ENCODE measurements at places on chromosomes 3 and 15.

DNA sequence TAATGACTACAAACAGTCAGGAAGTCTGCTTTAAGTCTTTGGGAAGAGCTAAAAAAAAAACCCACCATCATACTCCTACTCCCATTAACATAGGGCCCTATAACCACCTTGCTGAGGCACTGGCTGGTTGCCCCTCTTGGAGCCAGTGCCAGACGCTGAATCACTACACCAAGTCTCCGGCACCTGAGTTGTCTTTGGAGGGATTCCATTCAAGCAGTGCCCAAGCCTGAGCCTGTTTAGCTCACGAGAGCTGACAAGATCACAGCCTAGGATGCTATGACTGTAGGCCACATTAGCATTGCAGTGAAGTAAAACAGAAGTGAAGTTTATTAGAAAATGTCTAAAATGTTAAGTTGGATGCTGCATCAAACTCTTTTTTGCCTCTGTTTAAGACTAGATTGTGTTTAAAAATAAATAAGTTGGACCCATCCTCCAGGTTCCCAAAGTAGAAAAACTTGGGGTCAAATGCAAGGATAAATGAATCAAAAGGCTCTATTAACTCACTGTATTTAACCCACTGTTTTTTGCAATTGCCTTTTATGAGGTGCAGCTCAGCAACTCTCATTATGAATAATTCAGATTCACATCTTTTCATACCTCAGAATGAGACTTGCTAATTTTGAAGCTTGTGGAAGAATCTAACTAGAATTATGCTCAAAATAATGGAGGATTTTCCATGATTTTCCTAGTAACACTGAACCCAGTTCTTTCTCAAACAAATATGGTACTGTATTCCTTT lies 461.9 kb downstream of the FOXP1 start:
- H3K36me3 ChIP-seq: no peaks in the 10 kb centered on the region
- no peak overlapping the region for H3K4me3 ChIP-seq

DNA sequence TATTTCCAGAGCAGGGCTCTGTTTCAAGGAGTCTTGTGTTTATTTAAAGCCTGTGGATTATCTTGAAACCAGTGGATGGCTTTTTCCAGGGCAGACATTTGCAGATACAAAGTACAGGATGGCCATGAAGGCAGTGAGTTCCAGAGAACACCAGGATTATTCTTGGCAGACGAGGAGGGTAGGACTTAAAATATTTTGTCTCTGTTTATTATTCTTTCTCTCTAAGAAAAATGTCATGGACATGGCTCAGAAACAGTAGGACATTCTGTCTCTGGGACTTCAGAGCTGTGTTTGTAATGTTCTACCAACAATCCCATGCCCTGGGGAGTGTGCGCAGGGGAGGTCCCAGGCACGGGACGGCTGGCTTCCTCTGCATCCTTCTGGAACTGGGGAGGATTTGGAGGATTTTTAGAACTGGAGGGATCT lies 125.9 kb downstream of the ATP10A start:
- peaks cover 22% of the 10 kb centered on the region for H3K4me1 ChIP-seq
- peak overlapping the region; percentile 7 for H3K27ac ChIP-seq
- H3K27me3 ChIP-seq: no peaks in the 10 kb centered on the region
- H3K4me3 ChIP-seq: no peak overlapping the region

DNA sequence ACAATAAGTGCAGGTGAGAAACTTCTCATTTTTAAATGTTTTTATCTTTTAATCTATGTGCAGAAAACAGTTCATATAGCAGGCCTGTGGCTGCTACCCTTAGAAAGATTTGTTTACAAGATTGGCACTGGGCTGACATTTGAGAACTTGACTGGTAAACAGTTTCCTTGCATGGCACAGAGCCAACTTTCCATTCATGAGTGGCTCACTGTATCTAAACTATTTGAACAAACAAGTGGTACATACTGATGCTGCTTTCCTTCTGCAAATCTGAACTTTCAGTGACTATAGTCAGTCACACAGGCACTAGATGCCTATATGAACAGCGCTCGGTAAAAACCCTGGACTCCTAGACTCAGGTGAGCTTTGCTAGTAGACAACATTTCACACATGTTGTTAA lies 6.3 kb upstream of the GTPBP8 start:
- no peak overlapping the region for H3K27ac ChIP-seq
- H3K4me1 ChIP-seq: no peaks in the 10 kb centered on the region
- H3K27me3 ChIP-seq: no peaks in the 10 kb centered on the region

DNA sequence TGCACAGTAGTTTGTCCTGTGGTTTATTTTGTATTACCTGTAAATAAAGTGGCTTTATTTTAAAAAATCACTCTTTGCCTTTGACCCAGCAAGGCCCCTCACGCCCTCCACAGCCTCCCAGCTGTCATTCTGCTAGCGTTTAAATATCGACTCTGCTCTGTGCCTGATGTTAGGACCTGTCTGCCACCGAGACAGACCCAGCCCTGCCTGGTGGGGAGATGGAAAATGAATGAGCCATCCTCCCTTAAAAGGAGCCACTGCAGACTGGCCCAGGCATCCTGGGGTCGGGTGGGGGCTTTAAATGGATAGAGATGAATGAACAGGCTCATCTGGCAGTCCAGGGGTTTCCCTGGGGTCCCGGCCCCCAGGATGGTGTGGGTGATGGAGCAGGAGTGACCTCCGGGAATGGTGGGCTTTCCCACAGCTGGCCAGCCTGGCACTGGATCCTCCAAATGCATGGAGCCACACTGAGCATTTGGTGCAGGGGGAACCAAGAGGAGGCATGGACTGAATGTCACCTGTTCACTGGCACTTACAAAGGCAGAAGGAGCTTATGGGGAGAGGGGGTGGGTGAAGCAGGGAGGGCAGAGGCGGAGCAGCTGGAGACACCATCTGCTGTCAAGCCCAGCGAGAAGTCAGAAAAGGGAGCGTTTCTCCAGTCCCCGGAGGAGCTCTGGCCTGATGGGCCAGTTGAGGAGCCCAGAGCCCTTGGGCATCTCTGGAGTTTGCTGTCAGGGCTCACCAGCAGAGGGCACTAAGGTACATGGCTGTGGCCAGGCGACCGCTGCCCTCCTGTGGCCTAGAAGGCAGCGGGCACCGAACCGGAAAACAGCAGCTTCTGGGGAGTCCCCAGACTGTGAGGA lies 11.9 kb downstream of the GRM2 start:
- H3K27ac ChIP-seq: no peak overlapping the region
- H3K4me1 ChIP-seq: no peaks in the 10 kb centered on the region
- H3K36me3 ChIP-seq: no peaks in the 10 kb centered on the region
- peak; percentile 76 for DNase-seq

DNA sequence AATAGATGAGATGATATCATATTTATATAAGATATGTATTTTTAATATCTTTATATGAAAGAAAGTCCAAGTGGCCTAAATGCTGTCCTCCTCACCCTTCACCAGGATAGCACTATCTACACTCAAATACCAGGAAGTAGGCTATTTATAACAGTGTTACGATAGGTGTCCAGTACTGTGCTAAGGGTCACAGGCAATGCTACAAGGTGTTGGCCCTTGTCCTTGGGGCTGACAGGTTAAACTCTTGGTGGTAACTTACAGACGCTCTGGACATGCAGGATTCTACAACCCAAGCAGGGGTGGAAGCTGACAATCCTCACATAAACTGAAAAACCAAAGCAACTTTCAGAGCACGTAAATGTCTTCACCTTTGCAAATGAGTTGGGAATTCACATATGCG lies 22.3 kb downstream of the NCEH1 start:
- no peak overlapping the region for H3K27ac ChIP-seq
- no peaks in the 10 kb centered on the region for H3K27me3 ChIP-seq
- H3K36me3 ChIP-seq: no peaks in the 10 kb centered on the region
- DNase-seq: no peak
- H3K4me3 ChIP-seq: no peak overlapping the region

DNA sequence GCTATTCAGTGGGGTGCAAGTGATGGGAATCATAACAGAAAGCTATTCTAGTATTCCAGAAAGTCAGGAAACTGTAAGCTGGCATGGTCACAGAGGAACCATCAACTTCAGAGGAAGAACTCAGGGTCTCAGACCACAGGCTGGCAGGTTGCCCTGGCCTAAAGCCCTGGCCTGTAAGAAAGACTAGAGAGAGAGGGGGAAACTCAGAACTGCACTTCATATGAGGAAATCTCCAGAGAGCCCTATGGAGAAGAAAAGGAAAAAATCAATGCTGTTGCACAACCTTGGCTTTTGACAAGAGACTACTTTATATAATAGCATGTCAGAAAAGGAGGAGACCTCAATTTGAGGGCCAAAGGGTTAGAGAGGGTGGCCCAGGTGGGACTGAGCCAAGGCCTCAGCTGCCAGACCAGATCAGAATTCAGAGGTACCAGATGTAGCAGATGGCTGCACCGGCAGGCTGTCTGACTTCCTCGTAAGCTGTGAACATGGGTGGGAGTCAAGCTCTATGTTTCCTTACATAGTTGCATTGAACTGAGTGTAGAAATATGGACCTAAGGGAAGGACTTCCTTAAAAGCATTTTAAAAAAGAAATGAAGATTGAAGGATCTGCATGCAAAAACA lies 333.8 kb downstream of the PDCD6IP start:
- H3K36me3 ChIP-seq: no peaks in the 10 kb centered on the region
- no peak for DNase-seq
- no peaks in the 10 kb centered on the region for H3K27me3 ChIP-seq
- H3K4me1 ChIP-seq: no peaks in the 10 kb centered on the region
- no peak overlapping the region for H3K27ac ChIP-seq

DNA sequence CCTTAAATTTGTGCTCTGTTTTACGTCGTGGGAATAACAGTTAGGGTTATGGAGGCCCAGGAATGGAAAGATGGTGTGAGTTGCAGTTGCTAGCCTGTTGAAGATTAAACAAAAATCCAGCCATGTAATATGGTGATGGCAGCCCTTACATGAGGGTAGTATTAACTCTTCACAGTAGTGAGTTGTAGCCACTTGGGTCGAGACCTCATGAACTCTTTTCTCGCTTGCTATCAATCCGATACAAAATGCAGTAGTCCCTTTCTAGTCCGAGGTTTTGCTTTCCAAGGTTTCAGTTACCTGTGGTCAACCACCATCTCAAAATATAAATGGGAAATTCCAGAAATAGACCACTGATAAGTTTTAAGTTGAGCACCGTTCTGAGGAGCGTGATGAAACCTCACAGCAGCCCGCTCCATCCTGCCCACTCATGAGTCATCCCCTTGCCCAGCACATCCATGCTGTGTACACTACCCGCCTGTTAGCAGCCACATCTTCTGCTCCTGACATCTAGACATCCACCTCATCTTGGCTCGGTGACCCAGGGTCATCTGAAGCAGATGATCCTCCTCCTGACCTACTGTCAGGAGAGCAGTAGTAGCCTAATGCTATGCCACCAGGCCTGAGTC lies 177.9 kb downstream of the CDIN1 start:
- no peaks in the 10 kb centered on the region for H3K27me3 ChIP-seq
- peak; percentile 58 for DNase-seq
- no peaks in the 10 kb centered on the region for H3K36me3 ChIP-seq
- H3K4me1 ChIP-seq: no peaks in the 10 kb centered on the region
- no peak overlapping the region for H3K27ac ChIP-seq
- no peak overlapping the region for H3K4me3 ChIP-seq
